ENCODE measurements at places on chromosomes 1 and 21.

GRCh38 chr1:76944942-76945341 is 77.7 kb downstream of the ST6GALNAC5 start:
- DNase-seq, result no peak

DNA sequence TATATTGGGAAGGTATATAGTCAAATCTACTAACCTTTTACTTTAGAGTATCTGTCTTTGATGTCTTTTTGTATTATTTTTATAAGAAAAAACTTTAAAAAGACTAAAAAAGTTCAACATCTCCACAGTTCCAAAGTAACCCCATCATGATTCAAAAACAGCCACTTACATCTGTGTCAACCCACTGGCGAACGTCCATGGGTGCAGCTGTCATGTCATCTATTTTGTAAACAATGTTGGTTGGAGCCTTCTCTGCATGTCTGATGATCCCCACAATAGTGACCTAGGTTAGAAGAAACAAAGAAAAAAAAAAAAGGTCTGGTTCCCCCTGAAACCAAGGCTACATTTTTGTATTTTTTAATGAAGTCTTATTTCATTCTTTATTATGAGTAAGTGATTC is 28.0 kb upstream of the SMPDL3B start:
- DNase-seq, result no peak

DNA sequence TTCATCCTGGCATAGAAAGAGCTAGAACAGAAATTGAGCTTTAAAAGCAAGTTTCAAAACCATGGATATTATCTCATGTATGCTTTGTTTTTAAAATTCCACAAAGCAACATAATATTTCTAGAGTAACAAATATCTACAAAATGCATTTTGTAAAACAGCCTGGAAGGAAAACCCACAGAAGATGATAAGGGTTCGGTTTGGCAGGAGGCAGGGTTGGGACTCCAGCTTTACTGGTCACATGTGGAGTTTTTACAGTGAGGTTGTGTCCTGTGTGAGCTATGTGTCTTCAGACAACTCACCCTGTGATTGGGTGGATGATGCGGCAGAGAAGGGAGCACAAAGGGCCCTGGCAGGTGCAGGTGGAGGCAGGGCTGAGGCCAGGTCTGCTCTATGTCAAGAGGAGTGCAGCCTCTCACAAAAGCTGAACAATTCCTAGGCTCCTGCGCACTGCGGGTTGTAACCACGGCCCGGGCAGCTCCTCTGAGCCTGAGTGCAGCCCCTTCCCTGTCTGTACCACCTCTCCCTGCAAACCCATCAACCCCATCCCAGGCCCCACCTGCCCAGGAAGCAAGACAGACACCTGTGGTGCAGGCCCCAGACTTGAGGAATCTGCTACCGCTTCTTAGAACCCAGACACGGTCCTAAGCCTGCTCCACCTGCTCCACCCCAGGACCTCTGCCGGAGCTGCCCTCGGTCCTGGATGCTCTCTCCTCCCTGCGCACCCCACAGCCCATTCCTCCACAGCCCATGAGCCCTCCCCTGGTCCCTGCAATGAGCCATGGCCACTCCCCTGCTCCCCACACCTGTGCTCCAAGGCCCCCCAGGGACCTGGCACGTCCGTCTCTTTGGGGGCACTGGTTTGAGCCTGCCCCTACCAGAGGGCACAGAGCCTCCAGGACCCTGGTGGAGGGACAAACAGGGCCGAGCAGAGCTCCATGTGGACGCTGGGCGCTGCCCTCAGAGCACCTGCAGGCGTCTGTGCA is 2.8 kb upstream of the COL18A1 start:
- no peak for DNase-seq

DNA sequence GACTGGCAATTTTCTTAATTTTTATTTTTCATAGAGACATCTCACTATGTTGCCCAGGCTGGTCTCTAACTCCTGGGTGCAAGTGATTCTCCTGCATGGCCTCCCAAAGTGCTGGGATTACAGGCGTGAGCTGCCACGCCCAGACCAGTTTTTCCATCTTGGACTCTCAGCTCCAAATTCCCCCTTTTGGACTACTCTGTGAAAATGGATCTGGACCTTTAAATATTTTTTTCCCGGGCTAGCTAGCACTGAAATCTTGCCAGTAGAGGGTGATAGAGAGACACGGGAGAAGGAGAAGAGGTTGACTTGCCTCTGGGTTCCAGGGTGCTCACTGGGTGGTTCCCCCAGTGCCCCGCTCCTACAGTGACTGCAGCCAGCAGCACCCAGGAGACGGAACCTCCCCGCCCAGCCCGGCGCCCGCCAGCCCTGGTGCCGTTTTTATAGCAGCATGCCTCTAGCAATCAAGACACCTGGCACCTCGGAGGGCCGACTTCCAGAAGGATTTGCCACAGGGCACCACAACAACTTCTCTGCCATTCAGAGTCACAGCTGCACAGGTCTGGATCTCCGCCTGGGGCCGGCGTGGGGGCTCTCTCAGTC is 34.7 kb upstream of the SCCPDH start:
- DNase-seq, result peak; percentile 91

GRCh38 chr21:44708213-44708865 is 3.0 kb downstream of the TSPEAR start:
- DNase-seq, result no peak

DNA sequence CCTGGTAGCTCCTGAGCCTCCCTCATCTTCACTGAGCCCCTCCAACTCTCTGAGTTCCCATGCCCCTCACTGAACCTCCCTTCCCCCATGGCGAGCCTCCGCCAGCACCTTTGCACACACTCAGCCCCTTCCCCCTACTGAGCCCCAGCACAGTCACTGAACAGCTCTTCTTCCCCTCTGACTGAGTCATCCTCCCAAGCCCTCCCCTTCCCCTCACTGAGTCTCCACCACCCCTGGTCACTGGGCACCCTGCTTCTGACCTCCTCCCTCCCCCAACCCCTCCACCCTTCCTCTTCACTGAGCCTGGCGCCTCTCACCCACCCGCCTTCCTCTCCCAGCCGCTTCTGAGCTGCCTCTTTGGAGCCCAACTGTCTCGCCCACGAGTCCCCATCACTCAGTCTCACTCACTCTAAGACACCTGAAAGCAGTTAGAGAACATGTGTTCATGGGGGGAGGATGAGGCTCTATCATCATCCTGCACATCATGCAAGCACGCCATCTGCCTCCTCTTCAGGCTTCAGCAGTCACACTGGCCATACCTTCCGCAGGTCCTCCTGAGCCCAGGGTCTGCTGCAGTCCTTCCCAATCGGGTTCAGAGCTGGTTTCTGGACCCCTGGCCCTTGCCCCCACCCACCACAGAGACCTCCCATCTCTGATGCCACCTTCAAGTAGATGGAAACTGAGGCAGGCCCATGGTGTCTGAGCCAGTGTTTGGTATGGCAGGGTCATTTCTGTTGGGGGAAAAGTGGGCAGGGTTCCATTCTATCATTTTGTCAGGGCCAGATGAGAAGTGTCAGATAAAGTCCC is 2.0 kb upstream of the TRNP1 start:
- DNase-seq, result no peak

GRCh38 chr1:34164771-34165391 is at the start of gene CSMD2:
TSS of gene CSMD2 (minus strand) at chr1:34165230. CDS start at chr1:34165097, 133 bp downstream.
- no peak for DNase-seq

- no peak for DNase-seq
Observed at GRCh38 chr1:151828921-151829320, 2.7 kb downstream of the RORC start.

GRCh38 chr1:47808612-47809011 is 188.6 kb downstream of the TRABD2B start:
- DNase-seq, result no peak

- DNase-seq, result no peak
Observed at GRCh38 chr21:41928621-41929220, 25.1 kb downstream of the C2CD2 start.

DNA sequence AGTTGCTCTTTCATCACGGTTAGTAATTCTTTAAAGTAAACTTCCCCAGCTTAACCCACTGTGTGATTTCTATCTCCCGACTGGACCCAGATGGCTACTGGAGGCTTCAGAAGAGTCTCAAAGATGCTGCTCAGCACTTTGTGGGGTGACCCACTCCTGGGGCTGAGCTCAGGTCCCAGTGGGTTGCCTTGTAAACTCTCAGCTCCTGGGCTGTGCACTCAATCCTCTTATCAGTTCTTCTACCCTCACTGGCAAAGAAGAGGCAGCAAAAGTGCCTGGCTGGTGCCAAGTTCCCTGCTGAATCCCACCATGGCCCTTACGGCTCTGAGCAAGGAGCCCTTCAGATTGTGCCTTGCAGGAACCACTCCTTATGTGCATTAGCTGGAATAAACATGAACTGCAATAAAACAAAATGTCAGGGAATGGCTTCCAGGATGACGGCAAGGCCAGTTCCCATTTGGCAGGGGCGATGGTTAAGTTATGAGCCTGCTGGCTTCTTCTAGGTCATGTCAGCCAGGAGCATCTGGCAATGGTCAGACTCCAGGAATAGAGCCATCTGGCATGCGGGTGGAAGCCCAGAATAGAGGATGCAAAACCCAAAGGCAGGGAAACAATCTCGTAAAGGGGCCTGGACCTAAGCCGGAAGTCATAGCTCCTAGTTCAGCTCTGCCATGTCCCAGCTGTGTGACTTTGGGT is 6.8 kb downstream of the MYOC start:
- no peak for DNase-seq

DNA sequence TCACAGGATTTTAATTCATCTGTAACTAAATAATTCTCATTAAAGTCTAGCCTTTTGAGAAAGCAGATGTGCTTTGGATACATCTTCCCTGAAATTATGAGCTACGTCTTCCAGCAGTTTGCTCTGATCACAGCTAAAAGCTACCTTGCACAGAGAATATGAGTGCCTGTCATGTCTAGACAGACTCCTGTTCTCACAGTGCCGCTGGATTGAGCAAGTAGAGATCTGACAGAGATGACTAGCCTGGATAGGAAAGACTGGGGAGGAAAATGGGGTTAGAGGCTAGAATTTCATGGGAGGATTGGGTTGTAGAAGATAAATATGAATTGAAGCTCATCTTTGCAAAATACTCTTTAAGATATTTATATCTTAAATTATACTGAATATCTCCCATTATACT is 24.1 kb downstream of the CEPT1 start:
- DNase-seq, result no peak

- no peak for DNase-seq
Observed at GRCh38 chr1:114828251-114828650, 26.4 kb upstream of the SYCP1 start.

DNA sequence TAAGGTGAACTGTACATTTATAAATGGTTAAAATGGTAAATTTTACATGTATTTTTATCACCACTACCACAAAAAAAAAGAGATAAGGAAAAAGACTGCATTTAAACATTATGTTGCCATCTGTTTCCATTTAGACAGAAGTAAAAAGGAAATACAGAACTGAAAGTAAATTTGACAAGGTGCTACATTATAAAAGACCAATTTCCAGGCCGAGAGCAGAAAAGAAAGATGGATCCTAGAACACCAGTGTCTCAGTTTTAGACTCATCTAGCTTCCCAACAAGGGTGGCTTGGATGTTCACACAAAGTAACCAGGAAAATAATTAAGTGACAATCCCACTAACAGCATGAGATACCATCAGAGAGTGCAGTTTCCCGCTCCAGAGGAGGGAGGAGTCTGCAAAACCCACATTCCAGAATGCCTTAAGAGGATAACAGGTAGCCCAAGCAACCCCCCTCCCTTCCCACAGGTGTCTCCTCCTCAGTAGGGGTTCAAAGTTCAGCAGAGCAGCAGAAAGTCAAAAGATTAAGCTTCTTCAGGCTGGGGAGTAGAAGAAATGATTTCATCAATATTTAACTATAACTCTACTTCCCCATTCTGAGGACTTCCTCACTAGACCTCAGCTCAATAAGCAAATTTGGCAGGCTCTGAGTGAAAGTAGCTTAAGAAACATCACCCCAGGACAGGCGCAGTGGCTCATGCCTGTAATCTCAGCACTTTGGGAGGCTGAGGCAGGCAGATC is 11.8 kb downstream of the TPM3 start:
- no peak for DNase-seq

DNA sequence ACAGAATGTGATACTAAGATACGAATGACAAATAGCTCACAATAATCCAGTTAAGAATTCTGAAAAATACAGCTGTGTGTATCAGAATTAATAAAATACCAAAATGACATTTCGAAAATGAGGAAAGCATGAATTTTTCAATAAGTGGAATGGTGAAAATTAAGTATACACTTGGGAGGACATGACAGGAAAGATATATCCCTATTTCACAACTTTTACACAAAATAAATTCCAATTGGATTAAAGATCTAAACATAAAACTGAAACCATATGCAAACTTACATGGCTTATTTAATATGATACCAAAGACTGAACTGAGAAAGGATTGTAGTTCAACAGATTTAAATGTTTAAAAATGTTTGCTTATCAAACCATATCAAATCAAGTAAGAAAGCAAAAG is 510.4 kb upstream of the ADAMTS5 start:
- DNase-seq, result no peak

GRCh38 chr1:102045752-102046151 is 49.0 kb upstream of the OLFM3 start:
- no peak for DNase-seq

DNA sequence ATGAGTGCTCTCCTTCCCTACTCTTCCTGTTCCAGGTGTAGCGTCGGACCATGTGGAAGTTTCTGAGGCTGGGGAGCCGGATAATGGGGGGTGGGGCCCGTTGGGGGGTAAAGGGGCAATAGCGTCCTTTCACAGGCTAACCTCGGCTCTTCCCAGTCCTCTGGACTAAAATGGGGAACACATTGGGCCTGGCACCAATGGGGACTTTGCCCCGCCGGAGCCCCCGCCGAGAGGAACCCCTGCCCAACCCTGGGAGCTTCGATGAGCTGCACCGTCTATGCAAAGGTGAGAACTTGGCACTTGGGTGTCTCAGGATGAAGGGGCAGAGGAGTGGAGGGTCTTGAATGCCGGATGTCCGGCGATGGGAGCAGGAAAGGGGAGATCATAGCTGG is 456 bp downstream of the TOMM40L start:
- DNase-seq, result no peak

GRCh38 chr1:18612073-18612472 is 18.6 kb upstream of the PAX7 start:
- DNase-seq, result no peak

DNA sequence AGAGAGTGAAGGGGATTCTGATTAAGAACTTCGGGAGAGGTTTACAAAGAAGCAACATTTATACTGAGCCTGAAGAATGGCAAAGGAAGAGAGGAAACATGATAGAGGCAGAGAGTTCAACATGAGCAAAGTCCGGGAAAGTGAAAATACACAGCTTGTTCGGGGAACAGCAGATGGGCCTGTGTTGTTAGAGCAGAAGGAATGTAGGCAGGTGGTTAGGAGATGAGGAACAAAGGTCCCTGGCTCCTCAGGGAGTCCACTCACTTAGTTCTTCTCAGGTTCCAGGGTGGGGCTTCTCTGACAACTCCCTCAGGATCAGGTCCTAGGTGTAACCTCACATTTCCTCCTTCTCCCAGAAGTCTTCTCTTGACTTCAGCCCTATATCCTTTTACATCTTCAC is 5.1 kb upstream of the ZNF326 start:
- no peak for DNase-seq

DNA sequence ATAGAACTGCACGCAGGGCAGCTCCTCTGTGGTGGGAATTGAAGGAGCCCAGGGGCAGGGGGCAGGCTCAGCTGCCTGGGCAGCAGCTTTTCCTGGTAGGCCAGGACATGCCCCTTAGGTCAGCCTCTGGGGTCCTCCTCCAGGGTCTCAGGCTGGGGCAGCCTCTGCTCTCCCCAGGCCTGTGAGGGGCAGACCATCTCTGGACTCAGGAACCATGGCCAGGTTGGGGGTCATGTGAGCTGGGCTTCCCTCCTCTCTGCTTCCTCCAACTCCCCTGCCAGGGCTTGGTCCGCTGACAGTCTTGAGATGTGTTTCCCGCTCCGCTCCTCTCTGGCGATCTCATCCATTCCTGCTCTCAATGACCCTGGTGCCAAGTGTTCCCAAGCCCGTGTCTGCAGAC is 5.7 kb downstream of the C1orf210 start:
- DNase-seq, result no peak

GRCh38 chr1:47701741-47702515 is 264.1 kb downstream of the FOXD2 start:
- DNase-seq, result no peak

Data from GM12892 (cell line).